GM19239 (cell line): ENCODE measurements at places on chromosomes 12 and 14.

GRCh38 chr14:54562334-54562733 lies 4.6 kb upstream of the SAMD4A start:
- no peak for DNase-seq

DNA sequence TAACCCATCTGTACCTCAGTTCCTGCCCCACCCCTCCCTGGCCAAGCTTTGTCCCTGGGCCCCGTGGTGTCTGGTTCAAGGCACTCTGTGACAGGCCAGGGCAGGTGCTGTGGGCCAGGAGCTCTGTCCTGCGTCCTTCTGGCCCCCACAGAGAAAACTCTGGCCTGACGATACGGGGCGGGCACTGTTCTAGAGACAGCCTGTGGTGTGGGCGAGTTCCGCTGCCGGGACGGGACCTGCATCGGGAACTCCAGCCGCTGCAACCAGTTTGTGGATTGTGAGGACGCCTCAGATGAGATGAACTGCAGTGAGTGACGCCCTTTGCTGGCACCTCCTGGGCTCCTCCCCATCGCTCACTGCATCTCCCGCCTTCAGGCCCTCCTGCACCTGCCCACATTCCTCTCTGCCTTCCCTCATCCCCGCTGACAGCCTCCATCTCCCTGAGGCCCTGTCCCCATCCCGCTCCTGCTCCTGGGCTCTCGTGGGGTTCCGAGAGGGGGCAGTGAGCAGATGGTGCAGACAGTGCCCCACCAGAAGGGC lies 22.8 kb upstream of the NXPH4 start:
- DNase-seq, result no peak

DNA sequence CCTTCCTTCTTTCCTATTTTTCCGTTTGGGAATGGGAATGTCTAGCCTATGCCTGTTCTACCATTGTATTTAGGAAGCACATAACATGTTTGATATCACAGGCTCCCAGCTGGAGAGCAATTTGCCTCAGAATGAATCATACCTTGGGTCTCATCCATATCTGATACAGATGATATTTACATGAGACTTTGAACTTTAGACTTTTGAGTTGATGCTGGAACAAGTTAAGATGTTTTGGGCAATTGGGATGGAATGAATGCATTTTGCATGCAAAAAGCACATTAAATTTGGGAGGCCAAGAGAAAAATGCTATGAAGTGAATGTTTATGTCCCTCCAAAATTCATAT lies 61.9 kb upstream of the BEGAIN start:
- no peak for DNase-seq

DNA sequence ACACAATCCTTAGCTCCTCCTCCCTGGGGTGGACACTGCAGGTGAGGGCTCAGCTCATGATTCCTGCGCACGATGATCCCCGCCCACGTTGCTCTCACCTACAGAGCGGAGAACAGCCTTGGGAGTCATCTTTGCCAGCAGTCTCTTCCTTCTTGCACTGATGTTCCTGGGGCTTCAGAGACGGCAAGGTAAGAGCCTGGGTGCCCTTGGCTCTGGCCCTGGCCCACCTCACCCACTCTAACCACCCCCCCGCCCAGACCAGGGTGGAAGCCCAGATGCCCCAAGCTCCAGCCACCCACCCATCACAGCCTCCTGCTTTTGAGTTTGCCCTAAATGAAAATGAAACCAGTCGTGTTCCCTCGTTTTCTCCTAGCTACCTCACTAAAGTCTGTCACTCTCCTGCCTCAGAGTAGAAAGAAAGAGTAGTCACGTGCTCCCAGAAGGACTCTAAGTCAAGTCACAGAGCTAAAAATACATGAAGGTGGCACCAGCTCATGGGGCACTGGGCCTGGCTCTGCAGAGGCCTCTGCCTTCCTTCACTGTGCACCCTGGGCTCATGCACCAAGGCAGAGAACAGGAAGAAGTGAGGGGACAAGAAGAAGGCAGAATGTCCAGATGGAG lies 9.0 kb downstream of the TAPBPL start:
- no peak for DNase-seq

DNA sequence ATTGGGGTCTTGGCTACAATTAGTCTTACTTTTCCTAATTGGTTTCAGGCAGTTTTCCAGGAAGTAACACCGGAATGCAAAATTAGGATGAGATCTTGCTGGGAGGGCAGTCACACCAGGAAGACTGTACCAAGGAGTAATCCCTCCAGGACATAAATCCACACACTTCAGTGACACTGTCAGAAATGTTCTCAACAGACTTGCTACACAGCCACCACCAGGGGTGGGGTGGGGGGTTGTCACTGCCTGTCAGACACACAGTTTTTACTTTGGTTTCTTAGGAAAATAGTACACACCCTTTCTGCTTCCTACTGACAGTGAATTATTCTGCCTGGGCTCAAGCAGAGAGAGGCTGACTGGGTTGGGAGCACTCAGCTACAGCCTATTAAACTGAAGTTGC lies 102.9 kb upstream of the CCDC196 start:
- no peak for DNase-seq

GRCh38 chr14:81350344-81351130 lies 49.6 kb downstream of the STON2 start:
- DNase-seq, result no peak

GRCh38 chr14:87999277-87999676 lies 5.7 kb upstream of the GPR65 start:
- DNase-seq, result no peak

GRCh38 chr12:47351526-47351925 lies 271.8 kb upstream of the AMIGO2 start:
- no peak for DNase-seq

DNA sequence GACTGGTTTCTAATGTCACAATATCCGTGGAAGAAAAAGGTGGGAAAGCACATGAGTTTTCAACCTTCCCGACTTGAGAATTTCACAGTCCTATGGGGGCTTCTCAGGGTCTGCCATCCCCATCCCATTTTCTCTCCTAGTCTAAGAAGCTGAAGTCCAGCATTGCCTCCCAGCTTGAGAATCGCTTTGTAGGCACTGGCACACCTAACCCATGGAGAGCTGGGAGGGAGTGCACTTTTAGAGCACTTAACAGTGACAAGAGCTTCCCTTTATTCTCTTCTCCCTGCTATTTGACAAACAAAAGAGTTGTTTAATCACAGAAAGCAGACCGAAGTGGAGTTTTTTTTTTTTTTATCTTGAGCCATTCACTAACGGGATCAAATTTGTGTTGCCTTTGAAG lies 22.8 kb upstream of the SRRM4 start:
- DNase-seq, result no peak

DNA sequence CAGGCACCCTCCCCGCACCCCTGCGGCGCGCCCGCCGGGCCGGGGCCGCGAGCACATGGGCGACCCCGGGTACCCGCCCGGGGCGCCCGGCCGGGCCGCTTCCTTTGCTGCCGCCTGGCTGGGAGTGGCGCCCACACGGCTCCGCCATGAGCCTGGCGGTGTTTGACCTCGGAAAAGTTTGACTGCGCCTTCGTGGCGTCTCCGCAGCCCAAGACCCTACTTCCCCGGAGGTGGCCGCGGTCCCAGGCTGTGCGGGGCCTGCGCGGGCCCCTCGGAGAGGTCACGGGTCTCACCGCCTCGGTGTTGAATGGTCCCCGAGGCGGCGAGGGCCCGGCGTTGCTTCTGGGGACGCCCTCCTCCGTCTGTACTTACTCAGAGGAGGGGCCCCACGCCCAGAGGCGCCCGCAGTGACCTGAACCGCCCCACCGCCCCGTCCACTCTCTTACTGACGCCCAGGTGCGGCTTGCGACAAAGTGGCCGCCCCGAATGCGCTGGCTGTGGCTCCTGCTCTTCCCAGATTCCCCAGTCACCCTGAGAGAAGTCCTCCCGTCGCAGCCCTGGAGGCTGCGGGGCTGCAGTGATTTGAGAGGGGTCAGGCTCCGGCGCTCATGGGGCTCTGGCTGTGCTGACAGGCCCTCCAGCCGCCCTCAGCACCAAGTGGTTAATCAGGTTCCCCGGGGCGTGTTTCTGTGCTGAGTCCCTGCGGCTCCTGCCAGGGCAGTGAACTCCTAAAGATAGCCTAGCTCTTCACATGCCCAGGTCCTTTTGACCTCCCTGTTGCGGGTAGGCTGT lies 5.8 kb downstream of the KMT5A start:
- no peak for DNase-seq

DNA sequence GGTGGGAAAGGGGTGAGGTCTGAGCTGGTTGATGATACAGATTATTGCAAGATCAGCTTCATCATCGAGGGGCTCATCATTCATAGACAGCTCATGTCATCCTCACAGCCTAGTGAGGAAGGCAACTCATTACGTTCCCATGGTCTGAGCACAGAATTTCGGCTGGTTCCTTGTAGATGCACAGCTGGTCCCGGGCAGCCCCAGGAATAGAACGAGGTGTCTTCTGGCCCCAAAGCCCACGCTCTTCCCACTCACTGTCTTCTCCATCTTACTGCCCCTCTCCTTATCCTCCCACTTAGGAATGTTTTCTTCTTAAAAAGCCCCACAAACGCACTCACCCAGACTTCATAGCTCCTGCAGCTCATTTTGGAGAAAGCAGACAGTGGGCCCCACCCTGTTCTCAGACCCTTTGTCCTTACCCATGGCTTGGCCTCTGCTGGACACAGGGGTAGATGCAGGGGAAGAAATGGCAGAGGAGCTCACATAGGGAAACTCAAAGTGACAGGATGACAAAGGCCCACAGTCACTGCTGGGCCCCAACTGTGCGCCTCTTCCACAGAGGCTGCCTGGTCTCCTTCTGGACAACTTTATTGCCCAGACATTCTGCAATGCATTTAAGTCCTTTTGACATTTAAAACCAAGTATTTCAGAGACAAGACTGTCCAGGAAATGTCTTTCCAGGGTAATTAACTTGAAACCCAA lies 162.2 kb downstream of the ADGRD1 start:
- no peak for DNase-seq

- no peak for DNase-seq
These were observed 1.4 kb upstream of the ABCD2 start for GRCh38 chr12:39620659-39621658.

DNA sequence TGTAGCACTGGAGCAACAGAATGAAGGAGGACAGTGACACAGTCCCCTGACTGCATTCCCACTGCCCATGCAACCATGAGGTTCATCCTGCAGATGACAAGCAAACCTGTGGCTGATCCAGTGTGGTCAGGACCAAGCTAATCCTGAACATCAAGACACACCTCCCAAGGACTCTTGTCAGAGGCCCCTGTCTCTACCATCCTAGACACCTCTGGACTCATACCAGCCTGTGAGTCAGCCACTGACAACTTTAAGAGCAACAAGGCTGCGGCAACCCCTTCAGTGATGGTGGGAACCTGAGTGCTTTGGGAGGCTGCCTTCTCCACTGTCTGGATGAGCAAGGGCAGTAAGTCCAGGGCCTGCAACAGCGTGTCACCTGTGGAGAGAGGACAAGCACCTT lies 24.6 kb downstream of the GCN1 start:
- no peak for DNase-seq

DNA sequence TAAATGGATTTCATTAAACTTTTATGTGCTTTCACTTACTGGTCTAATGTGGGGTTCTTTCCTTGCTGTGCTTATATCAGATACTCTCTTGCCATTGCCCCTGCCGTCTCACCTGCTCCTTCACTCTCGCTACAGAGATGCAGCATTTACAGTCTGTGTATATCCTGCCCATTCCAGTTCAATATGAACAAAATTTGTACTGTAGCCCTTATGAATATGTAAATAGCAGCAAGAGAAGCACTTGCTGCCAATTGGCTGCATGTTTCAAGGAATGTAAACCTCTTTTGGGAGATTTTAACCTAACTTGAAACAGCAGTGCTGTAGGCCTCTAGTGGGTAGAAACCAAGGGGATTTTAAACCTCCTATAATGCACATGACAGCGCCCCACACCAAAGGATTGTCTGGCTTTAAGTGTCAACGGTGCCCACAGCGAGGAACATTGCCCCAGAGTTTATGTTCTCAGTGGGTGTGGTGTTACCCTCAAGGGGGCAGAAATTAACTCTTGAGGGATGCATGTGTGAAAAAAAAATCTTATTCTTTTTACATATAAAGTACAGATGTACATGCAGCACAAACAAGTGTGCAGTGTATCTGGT lies 19.1 kb downstream of the PCNX1 start:
- no peak for DNase-seq

- no peak for DNase-seq
These were observed 6.0 kb downstream of the RFX4 start for GRCh38 chr12:106588771-106589170.

GRCh38 chr12:24045816-24046257 lies 96.4 kb upstream of the SOX5 start:
- no peak for DNase-seq

GRCh38 chr12:15979096-15980092 lies 68.3 kb downstream of the DERA start:
- peak; percentile 5 for DNase-seq

DNA sequence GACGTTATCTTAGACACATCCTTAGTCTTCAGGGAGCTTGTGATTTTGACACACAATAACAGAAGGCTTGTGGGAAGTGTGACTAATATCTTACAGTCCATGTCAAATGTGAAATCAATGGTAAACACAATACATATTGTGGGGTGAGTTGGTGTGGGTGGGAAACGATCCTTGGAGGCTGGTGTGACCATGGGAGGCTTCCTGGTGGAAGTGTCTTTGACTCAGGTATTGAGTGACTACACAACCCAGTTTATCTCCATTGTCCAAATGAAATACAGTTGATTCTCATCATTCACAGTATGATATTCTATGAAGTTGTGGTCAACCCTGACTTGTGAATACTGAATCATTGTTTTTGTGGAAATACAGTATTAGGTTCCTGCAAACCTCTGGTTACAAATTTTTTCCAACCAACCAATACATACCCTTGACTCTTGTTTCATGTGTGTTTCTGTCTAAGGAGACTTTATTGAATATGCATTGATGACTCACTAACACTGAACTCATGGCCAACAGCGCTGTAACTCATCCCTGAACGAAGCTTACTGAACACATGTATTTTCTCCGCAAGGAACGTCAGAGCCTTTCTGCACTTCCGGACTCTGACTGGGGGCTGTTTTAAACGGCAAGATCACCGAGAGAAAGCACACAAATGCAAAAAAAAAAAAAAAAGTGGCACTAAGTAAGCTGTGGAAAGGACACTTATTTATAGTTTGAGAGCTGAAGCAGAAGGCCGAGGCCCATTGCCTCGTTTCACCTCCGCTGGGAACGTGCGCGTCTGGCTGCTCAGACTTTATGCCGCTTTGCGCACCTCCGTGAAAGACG lies 59.0 kb downstream of the CLMN start:
- no peak for DNase-seq

DNA sequence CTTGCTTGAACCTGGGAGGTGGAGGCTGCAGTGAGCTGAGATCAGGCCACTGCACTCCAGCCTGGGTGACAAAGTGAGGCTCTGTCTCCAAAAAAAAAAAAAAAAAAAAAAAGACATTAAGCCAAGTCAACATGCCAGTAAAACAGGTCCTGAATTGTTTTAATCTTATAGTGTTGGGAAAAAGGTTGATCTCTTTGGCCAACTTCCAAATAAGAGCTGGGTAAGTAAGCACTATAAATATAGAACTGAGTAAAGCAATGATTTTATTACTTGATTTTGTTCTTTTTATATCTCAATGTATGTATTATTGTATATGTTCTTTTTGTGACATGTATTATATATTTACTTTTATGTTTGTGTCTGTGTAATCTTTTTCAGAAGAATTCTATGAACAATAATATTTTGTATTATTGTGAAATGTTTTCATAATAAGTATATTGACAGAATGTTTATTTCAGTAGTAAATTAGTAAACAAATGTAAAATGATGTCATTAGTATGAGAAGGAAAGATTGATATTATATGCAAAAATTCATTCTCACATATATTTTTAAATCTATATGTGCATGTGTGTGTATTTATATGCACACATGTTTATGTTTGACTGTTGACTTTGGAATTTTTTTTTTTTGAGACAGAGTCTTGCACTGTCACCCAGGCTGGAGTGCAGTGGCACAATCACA lies 9.6 kb upstream of the AKAP6 start:
- no peak for DNase-seq
